ENCODE measurements at places on chromosomes 6 and 20. TPM values are rescaled to one million over a fixed set of nuclear protein-coding genes. Genes with fewer than 3 reads are reported as not detected.

GRCh38 chr6:6629402-6629801 is 40.9 kb downstream of the LY86 start:
- H3K27ac ChIP-seq: no peak overlapping the region
- peaks cover 17% of the 10 kb centered on the region for H3K4me1 ChIP-seq
- H3K4me3 ChIP-seq: no peak overlapping the region
- DNase-seq: no peak

DNA sequence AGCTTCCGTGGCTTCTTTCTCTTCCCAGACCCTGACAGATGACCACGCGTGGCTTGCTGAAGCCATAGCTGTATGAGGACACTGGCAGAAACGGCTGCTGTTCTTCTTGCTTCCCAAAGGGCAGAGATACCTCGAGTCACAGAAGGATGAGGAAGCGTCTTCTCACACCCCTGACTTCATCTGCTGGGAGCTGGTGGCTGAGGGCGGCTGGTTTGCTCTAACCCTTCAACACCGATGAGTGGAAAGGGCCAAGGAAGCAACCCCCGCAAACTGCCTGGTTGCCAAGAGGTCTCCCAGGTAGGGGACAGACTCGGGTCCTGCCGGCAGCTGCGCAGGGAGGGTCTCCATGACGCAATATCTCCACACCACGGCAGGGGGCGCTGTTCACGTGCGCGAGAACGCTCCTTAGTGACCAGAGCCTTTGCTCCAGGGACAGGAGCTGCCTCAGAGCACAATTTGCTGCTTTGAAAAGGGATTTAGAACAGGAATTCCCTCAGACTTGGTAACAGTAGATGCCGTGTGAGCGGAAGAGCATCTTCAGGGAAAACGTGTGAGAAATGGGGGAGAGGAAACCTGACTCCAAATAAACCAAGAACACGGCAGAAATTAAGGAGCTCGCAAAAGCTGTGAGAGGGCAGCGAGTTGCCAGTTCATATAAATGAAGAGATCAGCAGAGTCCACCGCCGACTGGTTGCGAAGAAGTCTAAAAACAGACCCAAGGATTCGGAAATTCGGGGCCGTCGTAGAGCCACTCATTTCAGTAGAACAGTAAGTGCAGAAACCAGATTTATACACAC is 80.2 kb downstream of the ERMARD start:
- no peaks in the 10 kb centered on the region for H3K4me1 ChIP-seq
- H3K27ac ChIP-seq: no peak overlapping the region
- no peak overlapping the region for H3K4me3 ChIP-seq
- H3K36me3 ChIP-seq: no peaks in the 10 kb centered on the region

DNA sequence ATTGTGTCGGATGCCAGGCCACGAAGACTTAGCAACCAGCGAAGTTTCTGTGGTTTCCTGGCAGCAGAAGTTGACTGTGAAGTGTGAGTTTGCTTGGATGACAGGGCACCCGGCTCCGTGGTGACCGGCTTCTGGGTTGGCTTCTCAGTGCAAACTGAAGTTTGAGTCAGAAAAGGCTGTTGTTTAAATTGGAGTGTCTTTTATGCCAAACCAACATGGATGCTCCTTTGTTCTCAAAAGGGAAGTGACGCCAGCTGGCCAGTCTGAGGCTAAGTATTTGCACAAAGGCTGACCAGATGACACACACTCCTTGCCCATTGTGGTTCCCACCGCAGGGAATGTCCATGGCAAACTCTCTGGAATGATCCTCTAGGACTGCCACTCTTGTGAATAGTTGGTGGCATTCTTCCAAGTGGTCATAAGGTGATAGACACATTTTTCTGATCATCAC is 164.8 kb upstream of the QKI start:
- H3K27ac ChIP-seq: no peak overlapping the region
- H3K4me3 ChIP-seq: no peak overlapping the region
- peak; percentile 8 for DNase-seq
- peaks cover 2% of the 10 kb centered on the region for H3K4me1 ChIP-seq

GRCh38 chr6:41466437-41466990 is 79.7 kb upstream of the FOXP4 start:
- peaks cover 8% of the 10 kb centered on the region for H3K4me1 ChIP-seq
- no peaks in the 10 kb centered on the region for H3K36me3 ChIP-seq
- no peak overlapping the region for H3K4me3 ChIP-seq
- H3K27ac ChIP-seq: no peak overlapping the region
- DNase-seq: no peak

- no peaks in the 10 kb centered on the region for H3K4me1 ChIP-seq
- H3K36me3 ChIP-seq: no peaks in the 10 kb centered on the region
- peaks cover 26% of the 10 kb centered on the region for H3K27me3 ChIP-seq
- H3K4me3 ChIP-seq: no peak overlapping the region
- H3K27ac ChIP-seq: no peak overlapping the region
These were observed 241.9 kb upstream of the MOCS1 start for GRCh38 chr6:40176152-40176551.

DNA sequence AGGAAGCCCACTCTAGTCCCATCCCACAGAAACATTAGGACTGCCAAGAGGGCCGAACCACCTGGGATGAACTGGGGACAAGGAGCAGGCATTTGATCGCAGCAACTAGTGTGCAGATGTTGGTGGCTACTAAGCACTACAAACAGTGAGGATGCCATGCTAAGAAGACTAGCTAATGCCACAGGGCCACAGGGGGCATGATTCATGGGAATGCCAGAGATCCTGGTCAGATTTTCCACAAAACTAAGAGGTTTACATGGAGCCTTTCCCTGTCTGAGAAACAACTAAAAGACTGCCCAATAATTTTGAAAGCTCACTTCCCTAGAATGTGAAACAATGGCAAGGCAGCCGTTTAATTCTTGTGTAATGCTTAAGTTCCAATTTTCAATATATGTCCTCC is 375.9 kb upstream of the PTCHD4 start:
- no peaks in the 10 kb centered on the region for H3K36me3 ChIP-seq
- no peaks in the 10 kb centered on the region for H3K27me3 ChIP-seq
- DNase-seq: no peak
- no peaks in the 10 kb centered on the region for H3K4me1 ChIP-seq
- H3K4me3 ChIP-seq: no peak overlapping the region

- H3K27me3 ChIP-seq: no peaks in the 10 kb centered on the region
- H3K27ac ChIP-seq: no peak overlapping the region
- H3K36me3 ChIP-seq: no peaks in the 10 kb centered on the region
- no peak for DNase-seq
- H3K4me1 ChIP-seq: no peaks in the 10 kb centered on the region
These were observed 275.1 kb downstream of the GRIK2 start for GRCh38 chr6:101668496-101669030.

DNA sequence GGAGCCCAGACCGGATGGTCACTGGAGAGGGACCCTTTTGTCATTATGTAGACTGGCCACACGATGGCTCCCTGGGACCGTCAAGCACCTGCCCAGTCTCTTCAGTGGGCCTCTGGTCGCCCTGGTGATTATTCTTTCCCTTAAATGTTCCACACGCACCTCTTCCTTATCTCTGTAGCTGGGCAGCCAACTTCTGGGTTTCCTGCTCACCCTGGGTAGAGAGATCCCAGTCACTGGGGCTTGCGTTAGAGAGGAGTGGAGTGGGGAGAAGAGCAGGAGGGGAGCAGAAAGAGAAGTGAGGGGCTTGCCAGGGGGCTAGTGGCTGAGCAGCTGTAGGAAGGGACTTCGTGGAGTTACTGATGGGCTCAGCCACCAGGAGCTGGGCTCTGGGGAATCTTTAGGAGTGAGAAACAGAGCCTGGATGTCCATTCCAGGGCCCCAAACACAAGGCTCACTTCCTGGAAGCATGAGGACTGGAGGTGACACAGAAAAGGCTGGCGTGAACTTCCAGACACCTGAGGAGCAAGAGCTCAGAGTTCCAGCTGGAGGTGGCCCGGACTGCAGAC is 150.1 kb downstream of the DHX35 start:
- peak; percentile 29 for DNase-seq
- H3K36me3 ChIP-seq: no peaks in the 10 kb centered on the region
- no peak overlapping the region for H3K4me3 ChIP-seq
- H3K4me1 ChIP-seq: no peaks in the 10 kb centered on the region
- H3K27ac ChIP-seq: no peak overlapping the region

Gene HTR1E
- total RNA-seq: not detected

Gene MRS2
- total RNA-seq: 18.9 TPM

Gene MLIP
- not detected for total RNA-seq

Gene TLDC2
- not detected for total RNA-seq
